Progenitor cell of endocrine pancreas (in vitro differentiated cells): ENCODE measurements at places on chromosomes 13 and 19. TPM values are rescaled to one million over a fixed set of nuclear protein-coding genes. Genes with fewer than 3 reads are reported as not detected.

DNA sequence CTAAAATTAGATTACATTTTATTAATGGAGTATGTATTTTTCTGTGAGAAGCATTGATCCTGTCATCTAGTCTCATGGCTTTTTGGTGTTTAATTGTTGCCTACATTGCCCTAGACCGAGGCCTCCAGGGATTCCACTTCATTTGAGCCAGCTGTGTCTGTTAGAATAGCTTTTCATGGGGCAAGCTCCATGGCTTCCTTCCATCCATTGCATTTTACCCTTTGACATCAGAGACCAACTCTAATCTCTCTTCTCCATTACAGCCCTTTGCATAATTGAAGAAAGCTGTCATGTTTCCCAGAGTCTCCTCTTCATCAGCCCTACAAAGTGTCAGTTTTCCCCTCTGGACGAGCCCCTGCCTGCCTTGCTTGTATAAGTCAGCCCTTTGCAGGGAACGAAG lies 70.6 kb downstream of the MTUS2 start:
- H3K4me3 ChIP-seq = no peak overlapping the region
- H3K36me3 ChIP-seq = no peaks in the 10 kb centered on the region
- no peak overlapping the region for H3K27ac ChIP-seq

DNA sequence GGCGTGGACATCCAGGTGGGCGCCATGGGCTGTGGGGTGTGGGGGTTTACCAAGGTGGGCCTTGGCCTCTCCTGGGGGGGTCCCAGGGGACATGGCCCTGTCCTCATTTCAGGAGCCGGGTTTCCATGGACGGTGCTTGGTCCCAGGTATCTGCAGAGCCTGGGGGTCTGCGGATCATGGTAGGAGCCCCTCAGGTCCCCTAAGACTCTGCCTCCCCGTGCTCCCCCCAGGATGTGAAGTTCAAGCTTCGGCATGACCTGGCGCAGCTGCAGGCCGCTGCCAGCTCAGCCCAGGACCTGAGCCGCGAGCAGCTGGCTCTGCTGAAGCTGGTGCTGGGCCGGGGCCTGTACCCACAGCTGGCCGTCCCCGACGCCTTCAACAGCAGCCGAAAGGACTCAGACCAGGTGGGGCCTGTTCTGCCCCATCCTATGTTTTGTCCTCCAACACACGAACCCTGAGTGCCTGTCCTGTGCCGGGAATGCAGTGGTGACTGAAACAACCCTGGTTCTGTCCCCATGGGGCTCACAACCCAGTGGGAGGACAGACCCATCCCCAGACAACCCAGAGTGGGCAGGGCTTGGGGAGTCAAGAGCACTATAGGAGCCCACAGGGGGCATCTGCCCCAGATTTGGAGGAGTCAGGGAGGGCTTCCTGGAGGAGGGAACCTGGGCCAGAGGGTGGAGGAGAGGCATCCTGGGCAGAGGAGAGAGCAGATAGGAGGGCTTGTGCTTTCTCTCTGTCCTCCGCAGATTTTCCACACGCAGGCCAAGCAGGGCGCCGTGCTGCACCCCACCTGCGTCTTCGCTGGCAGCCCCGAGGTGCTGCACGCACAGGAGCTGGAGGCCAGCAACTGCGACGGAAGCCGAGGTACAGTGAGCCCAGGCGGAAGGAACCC lies 26.8 kb downstream of the DHX34 start:
- H3K27ac ChIP-seq = peak overlapping the region; percentile 37
- H3K36me3 ChIP-seq = peaks cover 16% of the 10 kb centered on the region
- no peak for DNase-seq
- H3K4me3 ChIP-seq = no peak overlapping the region
- H3K4me1 ChIP-seq = no peaks in the 10 kb centered on the region
- H3K27me3 ChIP-seq = no peaks in the 10 kb centered on the region

GRCh38 chr13:111482126-111482525 lies 161.7 kb downstream of the TEX29 start:
- no peak overlapping the region for H3K27ac ChIP-seq
- no peak overlapping the region for H3K4me3 ChIP-seq
- H3K36me3 ChIP-seq = peaks cover 3% of the 10 kb centered on the region
- H3K27me3 ChIP-seq = peaks cover 28% of the 10 kb centered on the region
- DNase-seq = no peak

Gene PRTN3
- total RNA-seq = not detected in 2 replicates

Gene FFAR3
- not detected in 2 replicates for total RNA-seq
